ENCODE measurements at places on chromosomes 5 and 9.

- peak; percentile 95 for DNase-seq
Observed at GRCh38 chr5:139391570-139392323, 2.0 kb upstream of the MZB1 start.

GRCh38 chr9:96305171-96305570, 3.2 kb upstream of the HSD17B3 start:
- no peak for DNase-seq

GRCh38 chr5:164600274-164600673, 1094.9 kb downstream of the MAT2B start:
- DNase-seq: no peak

DNA sequence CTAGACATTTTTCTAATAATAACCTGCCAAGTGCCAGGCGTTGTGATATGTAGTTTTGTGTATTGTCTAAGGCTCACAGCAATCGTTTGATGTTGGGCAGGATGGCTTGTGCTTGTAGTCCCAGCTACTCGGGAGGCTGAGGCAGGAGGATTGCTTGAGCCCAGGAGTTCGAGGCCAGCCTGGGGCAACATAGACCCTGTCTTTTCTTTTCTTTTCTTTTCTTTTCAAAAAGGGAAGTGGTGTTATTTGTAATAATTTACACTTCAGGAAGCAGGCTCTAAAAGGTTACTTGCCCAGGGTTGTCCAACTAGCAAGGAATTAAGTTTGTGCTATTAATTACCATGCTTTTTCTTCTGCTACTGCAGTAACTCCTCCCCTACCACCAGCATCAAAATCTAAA, 3.2 kb downstream of the ZNF131 start:
- DNase-seq: no peak

DNA sequence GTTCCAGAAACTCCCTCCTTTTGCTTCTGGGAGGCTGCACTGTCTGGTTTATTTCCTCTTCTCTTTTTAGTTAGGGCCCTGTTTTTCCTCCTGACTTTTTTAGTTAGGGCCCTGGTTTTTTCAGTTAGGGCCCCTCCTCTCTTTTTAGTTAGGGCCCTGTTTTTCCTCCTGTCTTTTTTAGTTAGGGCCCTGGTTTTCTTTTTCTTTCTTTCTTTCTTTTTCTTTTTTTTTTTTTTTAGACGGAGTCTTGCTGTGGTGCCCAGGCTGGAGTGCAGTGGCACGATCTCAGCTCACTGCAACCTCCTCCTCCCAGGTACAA, 15.1 kb downstream of the GSN start:
- DNase-seq: no peak

DNA sequence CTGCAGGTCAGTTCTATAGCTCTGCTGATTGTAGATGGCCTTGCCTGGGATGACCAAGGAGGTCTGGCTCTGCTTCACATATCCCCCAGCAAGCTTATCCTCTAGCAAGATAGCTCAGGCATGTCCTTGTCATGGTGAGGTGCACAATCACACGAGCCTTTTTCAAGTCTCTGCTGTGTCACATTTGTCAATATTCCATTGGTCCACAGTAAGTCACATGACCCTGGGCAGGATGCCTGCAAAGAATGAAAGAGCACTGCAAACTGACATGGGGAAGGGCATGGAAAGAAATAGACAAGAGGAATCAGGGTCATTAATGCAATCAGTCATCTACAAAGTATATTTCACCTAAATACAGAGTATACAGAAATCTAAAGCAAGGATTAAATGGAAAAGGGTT, 142.0 kb downstream of the RORB start:
- peak; percentile 6 for DNase-seq

- DNase-seq: no peak
Observed at GRCh38 chr5:2165203-2165602, 282.5 kb upstream of the IRX4 start.

DNA sequence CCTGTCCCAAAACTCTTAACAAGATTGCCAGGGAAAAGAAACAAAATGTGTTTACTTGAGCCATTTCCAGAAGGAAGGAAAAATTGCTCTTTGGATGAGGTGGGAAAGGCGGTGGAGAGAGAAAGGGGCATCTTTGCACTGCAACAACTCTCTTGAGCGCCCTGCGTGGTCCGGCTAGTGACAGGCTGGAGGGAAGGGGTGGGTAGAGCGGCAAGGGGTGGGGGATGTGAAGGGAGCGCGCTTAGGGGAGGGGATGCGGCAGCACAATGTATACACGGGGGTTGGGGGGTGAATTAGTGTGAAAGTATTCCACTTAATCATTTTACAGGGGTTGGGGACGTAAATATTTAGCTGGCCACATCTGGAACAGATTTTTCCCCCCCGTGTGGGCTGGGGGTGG, 1.3 kb downstream of the FGF10 start:
- DNase-seq: no peak

DNA sequence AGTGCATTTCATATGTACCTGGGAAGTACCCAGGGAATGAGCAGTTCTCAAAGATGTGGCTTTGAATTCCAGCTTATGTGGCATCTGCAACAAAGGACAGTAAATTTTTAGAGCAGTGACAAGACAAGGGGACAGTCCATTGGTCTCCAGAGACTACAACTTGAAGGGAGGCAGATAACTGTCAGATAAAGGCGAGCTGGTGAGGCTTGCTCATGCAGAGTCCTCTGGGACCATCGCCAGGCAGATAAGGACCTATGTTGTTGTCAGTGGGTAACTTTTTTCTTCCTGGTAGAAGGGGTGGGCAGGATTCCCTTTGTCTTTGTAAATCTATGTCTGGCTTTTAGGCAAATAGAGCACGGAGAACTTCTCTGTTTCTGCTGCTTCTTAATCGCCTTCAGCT, 120.2 kb downstream of the ICE1 start:
- DNase-seq: no peak

- no peak for DNase-seq
Observed at GRCh38 chr9:134975253-134975652, 57.5 kb upstream of the FCN1 start.

GRCh38 chr5:174531782-174532191, 192.6 kb upstream of the MSX2 start:
- DNase-seq: no peak

Data from osteoblast (primary cell).